K562 (cell line): ENCODE measurements at places on chromosomes 5 and 9. TPM values are rescaled to one million over a fixed set of nuclear protein-coding genes. Genes with fewer than 3 reads are reported as not detected.

The BSPRY gene
- total RNA-seq = 0.16 and 0.45 TPM in 2 replicates

The PTPA gene
- total RNA-seq = 109 and 119 TPM in 2 replicates

GRCh38 chr5:11128021-11128420 is 367.0 kb upstream of the DAP start:
- H3K27me3 ChIP-seq = no peaks in the 10 kb centered on the region
- H3K27ac ChIP-seq = no peak overlapping the region
- H3K4me1 ChIP-seq = no peaks in the 10 kb centered on the region
- no peak overlapping the region for H3K4me3 ChIP-seq
- no peak for DNase-seq
- no peaks in the 10 kb centered on the region for H3K36me3 ChIP-seq

GRCh38 chr5:135128361-135128760 is 94.3 kb upstream of the PITX1 start:
- H3K27me3 ChIP-seq = no peaks in the 10 kb centered on the region
- no peak overlapping the region for H3K27ac ChIP-seq
- no peak overlapping the region for H3K4me3 ChIP-seq
- peaks cover 17% of the 10 kb centered on the region; the same call in 2 of the 3 replicates for H3K4me1 ChIP-seq
- H3K36me3 ChIP-seq = no peaks in the 10 kb centered on the region

DNA sequence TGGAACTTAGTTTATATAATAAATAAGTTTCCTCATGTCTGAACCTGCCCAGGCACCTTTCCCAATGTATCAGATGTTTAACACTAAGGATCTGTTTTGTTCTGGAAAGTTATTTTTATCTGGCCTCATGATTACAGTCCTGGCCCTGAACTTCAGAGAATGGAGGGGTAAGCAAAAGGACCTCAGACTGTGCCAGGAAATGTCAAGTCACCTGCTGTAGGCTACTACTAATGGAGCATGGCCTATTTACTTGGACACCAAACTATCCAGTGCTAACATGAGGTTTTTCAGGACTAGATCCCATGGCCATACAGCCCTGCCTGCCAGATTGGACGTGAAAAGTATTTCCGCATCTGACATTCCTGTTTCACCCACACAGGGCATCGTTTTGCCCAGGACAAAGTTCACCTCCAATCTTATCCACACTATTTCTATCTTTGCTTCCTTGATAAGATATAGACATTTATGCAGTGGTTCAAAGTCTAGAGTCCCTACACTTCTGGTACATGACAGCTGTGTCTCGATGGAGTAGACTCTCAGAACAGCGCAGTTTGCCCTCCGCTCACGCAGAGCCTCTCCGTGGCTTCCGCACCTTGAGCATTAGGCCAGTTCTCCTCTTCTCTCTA is at the start of gene BTNL8:
Gene BTNL8 (plus strand): TSS at position 539 of the 626 bp plus-strand sequence. CDS start 152 bp downstream, outside the sequence.
- no peak within 1 kb of the TSS for H3K4me3 ChIP-seq
- no peak for DNase-seq
- no peaks in the 10 kb centered on the region for H3K27me3 ChIP-seq
- no peaks in the 10 kb centered on the region for H3K36me3 ChIP-seq
- H3K4me1 ChIP-seq = no peaks in the 10 kb centered on the region

GRCh38 chr9:122325124-122325523 is 45.7 kb upstream of the PTGS1 start:
- no peaks in the 10 kb centered on the region for H3K27me3 ChIP-seq
- H3K4me3 ChIP-seq = no peak overlapping the region
- H3K27ac ChIP-seq = no peak overlapping the region
- DNase-seq = no peak
- H3K36me3 ChIP-seq = peaks cover 86% of the 10 kb centered on the region; the same call in 2 of the 3 replicates
- peaks cover 2% of the 10 kb centered on the region; the same call in 1 of the 3 replicates for H3K4me1 ChIP-seq

GRCh38 chr9:127035423-127035822 is 87.0 kb downstream of the ANGPTL2 start:
- H3K27ac ChIP-seq = no peak overlapping the region
- DNase-seq = no peak
- peaks cover 12% of the 10 kb centered on the region for H3K4me1 ChIP-seq
- H3K4me3 ChIP-seq = no peak overlapping the region
- H3K27me3 ChIP-seq = no peaks in the 10 kb centered on the region

GRCh38 chr9:129023036-129023907 is 4.9 kb downstream of the SH3GLB2 start:
- H3K36me3 ChIP-seq = peaks cover 26% of the 10 kb centered on the region; the same call in 1 of the 3 replicates
- no peaks in the 10 kb centered on the region for H3K27me3 ChIP-seq
- H3K4me1 ChIP-seq = peaks cover 63% of the 10 kb centered on the region
- no peak overlapping the region for H3K4me3 ChIP-seq

DNA sequence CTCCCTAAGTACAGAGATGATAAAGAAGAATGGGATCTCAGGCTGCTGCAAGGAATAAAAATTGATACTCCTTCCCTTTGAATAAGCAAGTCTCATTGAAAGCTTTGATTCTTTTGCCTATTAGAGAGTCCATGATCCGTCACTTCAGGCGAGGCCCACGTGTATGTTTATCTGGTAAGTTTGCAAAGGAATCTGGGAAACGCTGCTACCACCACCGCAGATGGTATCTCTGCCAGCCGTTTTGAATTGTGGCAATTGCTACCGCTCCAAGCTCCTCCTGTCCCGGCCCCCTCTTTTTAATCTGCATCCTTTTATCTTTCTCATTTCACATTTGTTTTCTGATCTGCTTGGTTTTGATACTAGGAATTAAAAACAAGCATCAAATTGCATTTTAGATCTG is 42.9 kb upstream of the GRIA1 start:
- H3K27me3 ChIP-seq = no peaks in the 10 kb centered on the region
- H3K4me3 ChIP-seq = no peak overlapping the region
- no peak for DNase-seq
- H3K4me1 ChIP-seq = no peaks in the 10 kb centered on the region
